ENCODE measurements at places on chromosomes 2 and 18. TPM values are rescaled to one million over a fixed set of nuclear protein-coding genes. Genes with fewer than 3 reads are reported as not detected.

- DNase-seq, result no peak
Observed at GRCh38 chr18:66979009-66979408, 375.1 kb upstream of the CDH19 start.

DNA sequence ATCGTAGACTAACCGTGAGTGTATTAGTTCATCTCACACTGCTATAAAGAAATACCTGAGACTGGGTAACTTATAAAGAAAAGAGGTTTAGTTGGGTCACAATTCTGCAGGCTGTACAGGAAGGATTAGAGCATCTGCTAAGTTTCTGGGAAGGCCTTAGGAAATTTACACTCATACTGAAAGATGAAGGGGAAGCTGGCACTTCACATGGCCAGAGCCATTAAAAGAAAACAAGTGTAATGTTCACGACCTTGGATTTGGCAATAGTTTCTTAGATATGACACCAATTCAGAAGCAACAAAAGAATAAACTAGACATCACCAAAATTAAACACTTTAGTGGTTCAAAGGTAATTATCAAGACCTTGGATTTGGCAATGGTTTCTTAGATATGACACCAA, 23.8 kb downstream of the ABCB11 start:
- no peak for DNase-seq

Gene DAW1
- total RNA-seq, result not detected

Gene WIPF1
- 465 TPM for total RNA-seq
